ENCODE measurements at places on chromosomes 11 and 22.

- DNase-seq, result peak; percentile 87
Observed at GRCh38 chr22:36180038-36180880, 19.7 kb upstream of the APOL3 start.

DNA sequence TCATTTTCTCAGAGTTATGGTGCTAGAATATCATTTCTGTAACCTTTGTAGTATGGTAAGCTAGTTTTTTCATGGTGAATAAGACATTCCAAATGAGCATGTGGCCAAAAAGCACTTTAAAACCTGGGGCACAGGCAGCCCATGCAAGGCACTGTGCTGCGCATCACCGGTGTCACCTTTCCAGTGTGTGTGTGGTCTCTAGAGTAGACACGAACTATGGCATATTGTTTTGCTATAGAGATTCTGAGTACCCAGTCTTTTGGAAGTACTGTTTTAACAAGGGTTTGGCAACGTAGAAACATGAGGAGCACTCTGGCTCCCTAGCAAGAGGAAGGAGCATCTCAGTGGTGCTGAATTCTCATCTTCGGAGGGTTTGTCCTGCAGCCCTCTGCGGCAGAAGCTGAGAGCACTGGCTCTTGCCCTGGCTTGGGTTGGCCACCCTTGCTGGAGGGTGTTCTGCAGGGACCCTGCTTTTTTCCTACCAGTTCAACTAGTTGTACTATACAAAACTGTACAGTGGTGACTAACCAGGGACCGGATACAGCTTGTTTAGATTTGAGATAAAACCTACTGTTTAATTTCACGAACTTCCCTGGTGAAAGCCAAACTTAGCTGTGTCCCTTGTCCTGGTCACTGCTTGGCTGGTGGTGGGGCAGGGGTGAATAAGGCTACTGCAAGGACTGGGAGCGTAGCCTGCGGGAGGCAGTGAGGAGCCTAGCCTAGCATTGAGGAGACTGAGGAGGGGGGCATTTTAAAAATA is 135.7 kb downstream of the ATXN10 start:
- DNase-seq, result no peak

DNA sequence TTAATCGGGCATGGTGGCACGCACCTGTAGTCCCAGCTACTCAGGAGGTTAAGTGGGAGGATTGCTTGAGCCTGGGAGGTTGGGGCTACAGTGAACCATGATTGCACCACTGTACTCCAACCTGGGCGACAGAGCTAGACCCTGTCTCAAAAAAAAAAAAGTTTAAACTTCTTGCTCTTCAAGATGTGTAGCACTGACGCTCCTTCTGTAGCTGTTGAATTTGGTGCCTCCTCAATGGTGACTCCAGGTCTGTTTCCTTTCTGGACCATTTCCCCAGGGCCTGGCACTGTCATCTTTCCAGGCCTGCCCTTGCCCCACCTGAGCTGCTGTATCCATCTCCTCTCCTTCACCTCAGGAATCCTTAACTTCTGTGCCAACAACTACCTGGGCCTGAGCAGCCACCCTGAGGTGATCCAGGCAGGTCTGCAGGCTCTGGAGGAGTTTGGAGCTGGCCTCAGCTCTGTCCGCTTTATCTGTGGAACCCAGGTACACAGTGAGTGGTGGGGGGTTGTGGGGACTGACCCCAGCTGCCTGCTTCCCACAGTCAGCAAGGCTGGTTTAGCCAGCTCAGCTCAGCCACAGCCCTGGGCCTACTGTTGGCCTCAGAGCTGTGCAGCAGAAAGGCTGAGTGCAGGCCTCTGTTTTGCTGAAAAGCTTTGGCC is 2.1 kb downstream of the GCAT start:
- DNase-seq, result no peak

GRCh38 chr11:119663279-119663678 is 65.7 kb downstream of the NECTIN1 start:
- DNase-seq, result no peak

- DNase-seq, result peak; percentile 56
Observed at GRCh38 chr11:66070604-66071380, 720 bp downstream of the PACS1 start.

DNA sequence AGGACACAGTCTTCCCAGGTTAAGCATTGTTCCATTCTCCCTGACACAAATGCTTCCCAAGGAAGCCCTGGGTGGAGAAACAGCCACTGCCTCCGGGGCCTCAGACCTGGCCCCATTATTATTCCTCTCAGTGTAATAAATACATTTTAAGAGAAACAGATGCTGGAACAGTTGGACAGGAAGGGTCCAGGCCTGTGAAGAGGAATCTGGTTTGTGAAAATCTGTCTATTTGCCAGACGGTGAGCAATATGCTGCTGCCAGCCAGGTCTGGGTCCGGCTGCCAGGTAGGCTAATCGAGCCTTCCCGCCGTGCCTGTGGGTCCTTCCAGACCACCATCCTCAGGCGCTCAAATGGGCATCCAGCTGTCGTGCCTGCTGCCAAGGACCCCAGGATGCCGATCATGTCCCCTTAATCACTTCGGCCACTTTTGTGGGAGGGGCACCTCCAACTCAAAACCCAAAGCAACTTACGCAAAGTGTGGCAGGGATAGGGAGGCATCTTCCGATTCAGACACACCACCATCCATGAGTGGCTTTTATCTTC is 528.4 kb downstream of the MIAT start:
- no peak for DNase-seq

DNA sequence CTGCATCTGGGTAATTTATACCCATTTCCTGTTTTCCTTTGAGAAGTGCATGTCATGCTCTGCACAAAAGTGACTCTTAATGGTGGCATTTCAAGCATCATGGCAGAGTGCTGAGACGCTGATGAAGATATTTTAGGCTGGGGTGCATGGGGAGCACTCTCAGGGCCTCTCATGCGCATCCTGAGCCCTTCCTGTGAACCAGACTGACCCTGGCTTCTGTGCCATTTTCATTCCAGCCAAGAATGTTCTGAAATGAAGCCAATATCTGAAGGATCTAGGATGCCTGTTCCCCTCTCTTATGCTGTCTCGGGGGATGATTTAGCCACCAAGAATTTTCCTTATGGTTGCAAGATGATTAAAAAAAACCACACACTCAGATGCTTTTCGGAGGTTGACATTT is 61.5 kb downstream of the MIAT start:
- DNase-seq, result no peak

- peak; percentile 65 for DNase-seq
Observed at GRCh38 chr11:128901653-128902514, 10.7 kb downstream of the KCNJ5 start.

GRCh38 chr22:22591348-22592299 is 32.6 kb upstream of the PRAME start:
- no peak for DNase-seq

GRCh38 chr11:86287468-86287796 is 14.6 kb upstream of the HIKESHI start:
- DNase-seq, result no peak

- peak; percentile 91 for DNase-seq
Observed at GRCh38 chr11:3807909-3808860, at the start of gene PGAP2. PGAP2 (plus strand) TSS chr11:3808560; CDS start chr11:3811260, 2,700 bp downstream.

- peak; percentile 53 for DNase-seq
Observed at GRCh38 chr11:64268893-64269539, 15.4 kb downstream of the BAD start.

DNA sequence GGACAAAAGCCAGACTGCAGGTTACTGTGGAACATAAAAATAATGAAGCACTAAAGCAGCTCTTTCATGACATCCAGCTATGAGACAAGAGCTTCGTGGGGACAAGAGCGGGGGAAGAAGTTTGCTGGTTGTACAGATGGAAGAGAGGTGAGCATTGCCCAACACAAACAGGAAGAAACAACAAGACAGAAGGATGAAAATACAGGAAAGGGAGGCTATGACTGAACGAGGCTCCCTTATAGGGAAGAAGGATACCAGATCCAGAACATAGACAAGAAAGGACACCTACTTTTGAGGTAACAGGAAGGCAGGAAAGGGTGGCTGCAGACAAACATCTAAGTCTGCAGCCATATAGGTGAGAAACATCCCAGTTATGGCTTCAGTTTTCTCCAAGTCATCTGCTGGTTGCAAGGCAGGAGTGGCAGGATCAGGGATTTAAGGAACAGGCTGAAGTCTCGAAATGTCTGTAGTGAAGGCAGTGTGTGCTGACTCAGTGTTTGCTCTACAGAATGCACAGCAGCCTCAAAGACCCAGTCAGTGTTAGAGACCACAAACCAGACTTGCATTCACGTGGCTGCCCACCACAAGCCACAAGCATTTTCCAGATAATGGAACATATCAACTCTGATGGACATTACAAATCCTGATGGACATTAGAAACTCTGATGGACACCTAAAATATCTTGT is 1.9 kb downstream of the CLTCL1 start:
- no peak for DNase-seq

- no peak for DNase-seq
Observed at GRCh38 chr11:28318871-28319270, 210.7 kb downstream of the METTL15 start.

DNA sequence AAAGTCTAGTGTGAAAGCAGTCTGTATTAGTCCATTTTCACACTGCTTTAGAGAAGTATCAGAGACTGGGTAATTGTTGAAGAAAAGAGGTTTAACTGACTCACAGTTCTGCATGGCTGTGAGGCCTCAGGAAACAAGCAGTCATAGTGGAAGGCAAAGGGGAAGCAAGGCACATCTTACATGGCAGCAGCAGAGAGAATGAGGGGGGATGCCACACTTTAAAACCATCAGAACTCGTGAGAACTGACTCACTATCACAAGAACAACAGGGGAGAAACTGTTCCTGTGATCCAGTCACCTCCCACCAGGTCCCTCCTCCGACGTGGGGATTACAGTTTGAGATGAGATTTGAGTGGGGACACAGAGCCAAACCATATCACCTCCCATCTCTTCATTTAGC is 13.8 kb upstream of the TUBA8 start:
- DNase-seq, result no peak

DNA sequence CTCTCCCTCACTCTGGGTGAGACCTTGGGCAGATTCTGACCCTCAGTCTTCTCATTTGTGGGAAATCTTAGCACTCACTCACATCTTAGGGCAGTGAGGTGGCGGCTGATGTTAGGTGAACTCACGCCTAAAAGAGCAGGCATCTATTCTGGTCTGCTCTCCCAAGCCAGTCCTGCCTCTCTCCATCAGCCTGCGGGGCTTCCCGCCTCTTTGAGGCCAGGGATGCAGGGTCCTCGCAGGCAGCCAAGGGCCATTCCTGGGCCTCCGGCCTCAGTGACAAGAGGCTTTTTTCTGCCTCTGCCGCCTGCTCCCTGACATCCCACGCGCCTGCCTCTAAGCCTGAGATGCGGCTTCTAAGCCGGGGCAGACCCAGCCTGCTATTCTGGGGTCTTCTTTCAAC is 13.8 kb upstream of the FGF4 start:
- no peak for DNase-seq
